ENCODE measurements at places on chromosomes 1 and 21.

DNA sequence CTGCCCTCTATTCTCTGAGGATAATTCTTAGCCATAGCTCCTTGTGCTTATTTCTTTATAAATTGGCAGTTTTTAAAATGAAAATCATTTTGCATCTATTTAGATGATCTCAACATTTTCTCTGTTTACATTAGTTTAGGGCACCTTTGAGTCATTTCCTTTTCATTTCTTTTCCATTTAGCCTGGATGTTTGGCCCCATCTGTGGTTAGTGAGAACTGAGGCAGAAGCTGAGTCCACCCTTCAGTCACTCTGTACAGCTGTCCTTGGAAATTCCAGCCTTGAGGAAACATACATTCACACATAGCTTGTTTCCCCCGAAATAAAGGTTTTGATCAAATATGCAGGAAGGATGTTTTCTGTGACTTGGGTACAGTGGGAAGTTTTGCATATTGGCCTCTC, 123.7 kb downstream of the NTNG1 start:
- no peak for DNase-seq

GRCh38 chr1:198186916-198187580, 30.2 kb downstream of the NEK7 start:
- DNase-seq = no peak

- DNase-seq = no peak
Measured at GRCh38 chr1:2091611-2092604, 41.7 kb downstream of the PRKCZ start.

DNA sequence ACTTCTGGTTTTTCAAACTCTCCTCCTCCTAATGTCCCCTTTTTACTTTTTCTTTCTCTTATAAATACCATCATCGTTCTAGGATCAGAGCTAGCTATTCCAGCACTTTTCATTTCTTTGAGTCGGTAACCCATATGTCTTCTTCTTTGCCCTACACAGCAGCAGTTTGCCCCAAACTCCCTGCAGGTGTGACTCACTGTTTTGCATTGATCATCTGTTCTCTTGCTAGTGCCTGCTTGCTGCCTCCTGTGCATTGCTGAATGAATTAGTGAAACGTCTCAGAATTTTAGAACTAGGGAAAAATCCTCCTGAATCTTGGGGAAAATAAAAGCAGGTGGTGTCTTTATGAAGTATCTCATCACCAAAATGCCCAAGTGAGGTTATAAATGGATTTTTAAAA, 21.7 kb downstream of the KCNK2 start:
- DNase-seq = no peak

DNA sequence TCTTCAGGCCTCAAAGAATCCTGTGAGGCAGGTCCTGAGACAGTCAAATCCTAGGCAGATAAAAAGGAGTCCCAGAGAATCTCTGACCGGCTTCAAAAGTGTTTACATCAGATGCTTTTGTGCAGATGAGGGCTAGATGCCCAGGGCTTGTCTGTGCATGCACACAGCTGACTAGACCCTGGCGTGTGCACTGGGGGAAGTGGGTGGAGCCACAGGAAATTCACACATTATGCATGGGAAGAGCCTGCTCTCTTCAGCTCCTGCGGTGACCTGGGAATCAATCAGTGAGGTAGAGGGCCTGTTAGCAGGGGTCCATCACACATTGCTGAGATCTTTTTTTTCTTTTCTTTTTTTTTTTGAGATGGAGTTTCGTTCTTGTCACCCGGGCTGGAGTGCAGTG, 36.6 kb upstream of the NHLH2 start:
- no peak for DNase-seq

DNA sequence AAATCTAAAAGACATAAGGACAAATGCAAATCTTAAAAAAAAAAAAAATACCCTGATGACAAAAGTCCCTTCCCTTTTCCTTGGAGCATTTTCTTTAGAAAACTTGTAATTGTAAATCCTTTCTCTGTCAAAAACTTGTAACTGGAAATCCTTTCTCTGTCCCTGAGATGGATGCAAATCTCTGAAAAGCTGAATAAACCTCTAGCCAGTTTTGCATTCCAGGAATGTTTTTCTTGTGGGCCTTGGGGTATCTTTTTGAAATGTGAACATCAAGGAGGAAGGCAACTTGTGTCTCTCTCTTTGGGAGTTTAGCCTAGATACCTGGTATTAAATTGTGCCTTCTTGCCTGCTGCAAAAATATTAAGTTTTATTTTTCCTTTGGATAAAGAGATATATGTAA, 305.3 kb downstream of the KCNT2 start:
- DNase-seq = no peak

DNA sequence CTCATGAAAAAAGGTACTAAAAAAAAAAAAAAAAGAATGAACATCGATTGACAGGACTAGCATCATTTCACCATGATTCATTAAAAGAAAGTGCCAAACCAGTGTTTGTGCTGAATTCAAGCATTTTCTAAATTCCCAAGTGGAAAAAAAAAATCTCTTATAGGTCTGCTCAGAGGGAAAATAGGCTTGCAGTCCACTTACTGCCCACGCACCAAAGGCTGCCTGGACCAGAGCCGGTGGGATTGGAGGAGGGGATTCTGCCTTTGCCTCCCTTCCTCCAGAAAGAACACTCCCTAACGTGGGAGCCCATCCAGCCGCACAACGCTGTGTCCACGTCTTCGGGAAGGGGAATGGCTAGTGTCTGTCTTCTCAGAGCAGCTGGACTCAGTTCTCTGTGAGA, 5.5 kb upstream of the TRAPPC10 start:
- no peak for DNase-seq

GRCh38 chr1:113073479-113073950, 517 bp downstream of the LRIG2 start:
- no peak for DNase-seq

DNA sequence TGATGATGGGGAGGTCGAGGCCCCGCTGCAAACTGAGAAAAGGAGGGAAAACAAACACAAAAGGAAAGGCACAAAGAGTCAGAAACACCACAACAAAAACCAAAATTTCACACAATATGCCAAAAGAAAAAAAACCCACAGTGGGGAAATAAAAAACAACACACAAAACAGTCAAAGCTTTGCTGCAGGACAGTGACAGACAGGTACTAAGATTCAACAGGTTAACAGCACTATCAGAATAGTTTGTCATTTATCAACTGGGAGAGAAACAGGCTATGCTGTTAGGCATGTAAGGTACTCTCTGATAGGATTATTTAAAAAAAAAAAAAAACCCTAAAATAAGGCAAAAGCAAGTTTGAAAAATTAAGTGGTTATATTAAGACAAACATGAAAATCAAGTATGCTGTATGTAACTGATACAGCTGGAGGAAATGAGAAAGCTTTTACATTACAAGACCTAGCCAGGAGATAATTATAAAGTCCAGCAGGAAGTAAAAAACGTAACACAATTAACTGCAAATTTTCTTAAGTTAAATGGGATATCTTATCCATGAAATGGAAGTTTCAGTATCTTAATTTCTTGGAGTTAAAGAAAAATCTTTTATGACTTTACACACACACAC, 179.0 kb downstream of the EIF4G3 start:
- no peak for DNase-seq

- no peak for DNase-seq
Measured at GRCh38 chr1:170221031-170221430, 75.3 kb downstream of the NTMT2 start.

- DNase-seq = no peak
Measured at GRCh38 chr1:197771904-197772556, 3.2 kb downstream of the DENND1B start.

DNA sequence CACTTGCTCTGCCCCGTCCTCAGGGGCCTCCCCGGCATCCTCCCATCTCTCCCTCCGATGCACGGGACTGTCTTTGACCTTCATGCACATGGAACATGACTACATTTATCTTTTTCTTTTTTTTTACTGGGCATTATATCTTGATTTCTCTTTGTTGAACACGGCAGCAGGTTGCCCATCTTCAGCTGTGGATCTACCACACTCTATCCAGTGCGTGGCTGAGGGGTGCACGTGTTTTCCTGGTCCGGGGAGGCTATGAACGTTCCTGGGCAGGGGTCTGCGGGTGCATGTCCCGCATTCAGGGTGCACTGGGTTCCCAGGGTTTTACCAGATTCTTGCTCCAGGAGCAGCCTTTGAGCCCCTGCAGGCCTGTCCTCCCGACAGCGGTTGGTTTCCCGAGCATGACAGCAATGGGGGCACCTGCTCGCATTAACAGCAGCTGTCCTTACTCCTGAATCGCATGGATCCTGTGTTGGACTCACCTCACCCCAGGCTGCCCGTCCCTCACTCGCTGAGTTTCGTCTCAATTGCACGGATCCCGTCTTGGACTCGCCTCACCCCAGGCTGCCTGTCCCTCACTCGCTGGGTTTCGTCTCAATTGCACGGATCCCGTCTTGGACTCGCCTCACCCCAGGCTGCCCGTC, 7.4 kb downstream of the POFUT2 start:
- no peak for DNase-seq

GRCh38 chr1:218357893-218358232, 12.7 kb downstream of the TGFB2 start:
- DNase-seq = no peak

DNA sequence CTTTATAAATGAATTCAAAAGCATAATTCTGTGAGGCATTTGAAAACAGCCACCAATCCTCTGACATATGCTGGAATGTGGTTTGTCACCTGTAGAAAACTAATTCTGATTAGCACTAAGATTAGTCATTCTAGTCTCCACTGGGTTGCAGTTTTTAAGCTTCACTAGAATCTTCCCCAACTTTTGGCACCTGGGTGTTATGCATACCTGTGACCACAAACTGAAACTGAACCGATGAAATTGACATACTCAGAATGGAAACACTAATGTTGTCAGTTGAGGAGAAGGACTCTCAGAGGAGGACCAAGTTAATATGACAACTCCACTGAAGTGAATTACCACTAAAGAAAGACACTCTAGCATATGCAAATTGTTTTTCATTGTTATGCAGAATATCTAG, 285.8 kb upstream of the NEGR1 start:
- DNase-seq = no peak

DNA sequence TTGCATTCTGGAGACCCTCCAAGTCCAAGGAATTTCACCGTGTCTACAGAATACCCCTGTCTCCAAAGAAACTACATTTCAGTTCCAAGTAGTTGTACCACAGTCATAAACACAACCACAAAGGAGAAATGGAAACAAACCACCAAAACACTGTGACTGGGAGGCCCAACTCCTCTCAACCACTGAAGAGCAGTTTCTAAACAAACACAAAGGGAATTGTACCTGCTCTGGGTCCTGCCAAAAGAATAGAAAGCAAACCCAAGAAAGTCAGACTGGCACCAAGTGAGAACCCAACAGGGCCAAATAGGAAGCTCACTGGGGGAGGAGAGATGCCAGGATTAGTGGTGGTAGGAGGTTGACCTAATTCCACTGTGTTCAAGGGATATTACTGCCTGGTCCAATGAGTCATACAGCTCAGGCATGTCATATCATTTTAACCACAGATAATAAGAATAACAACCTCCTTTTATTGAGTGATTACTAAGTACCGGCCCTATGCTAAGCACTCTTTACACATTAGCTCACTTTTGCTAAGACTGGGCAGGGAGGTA, 123.9 kb upstream of the PPP2R5A start:
- no peak for DNase-seq

DNA sequence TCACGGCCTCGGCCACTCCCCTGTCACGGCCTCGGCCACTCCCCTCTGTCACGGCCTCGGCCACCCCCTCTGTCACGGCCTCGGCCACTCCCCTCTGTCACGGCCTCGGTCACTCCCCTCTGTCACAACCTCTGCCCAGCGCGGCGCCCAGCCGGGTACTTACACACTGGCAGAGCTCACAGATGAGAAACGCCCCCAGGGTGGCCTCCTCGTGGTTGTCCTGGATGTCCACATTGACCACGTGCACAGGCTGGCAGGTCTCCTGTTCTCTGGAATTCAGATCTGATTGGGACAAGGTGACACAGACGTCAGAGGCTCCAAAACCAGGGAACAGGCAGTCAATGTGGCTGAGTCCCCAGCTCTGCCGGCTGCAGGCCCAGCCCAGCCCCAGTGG, 3.3 kb upstream of the TMEM240 start:
- DNase-seq = no peak

GRCh38 chr1:213231795-213232231, 180.8 kb downstream of the RPS6KC1 start:
- no peak for DNase-seq

- DNase-seq = peak; percentile 24
Measured at GRCh38 chr1:23343221-23344110, 618 bp downstream of the HNRNPR start.
